Stimulated activated CD8-positive, alpha-beta memory T cell treated with anti-CD3 and anti-CD28 coated beads, Interleukin-7, amount 100 ng/mL, for 1 hour (primary cell): ENCODE measurements at places on chromosomes 4 and X.
A peak's percentile ranks its signal among the peaks of the same experiment; 100 is the strongest.

GRCh38 chr4:14596437-14596836 is 405.8 kb upstream of the CPEB2 start:
- no peak for DNase-seq

GRCh38 chr4:94758141-94758699 is 465 bp downstream of the BMPR1B start:
- no peak for DNase-seq

- no peak for DNase-seq
Measured at GRCh38 chr4:98969878-98970785, 25.4 kb upstream of the METAP1 start.

GRCh38 chr4:133208694-133209285 is 59.7 kb downstream of the PCDH10 start:
- DNase-seq, result no peak

- DNase-seq, result no peak
Measured at GRCh38 chrX:132651421-132652086, 162.7 kb upstream of the MBNL3 start.

- no peak for DNase-seq
Measured at GRCh38 chr4:101259876-101260275, 87.5 kb downstream of the PPP3CA start.

GRCh38 chrX:786441-786881 is 155.9 kb downstream of the SHOX start:
- no peak for DNase-seq

GRCh38 chr4:6928081-6928480 is 18.5 kb downstream of the TBC1D14 start:
- DNase-seq, result no peak

DNA sequence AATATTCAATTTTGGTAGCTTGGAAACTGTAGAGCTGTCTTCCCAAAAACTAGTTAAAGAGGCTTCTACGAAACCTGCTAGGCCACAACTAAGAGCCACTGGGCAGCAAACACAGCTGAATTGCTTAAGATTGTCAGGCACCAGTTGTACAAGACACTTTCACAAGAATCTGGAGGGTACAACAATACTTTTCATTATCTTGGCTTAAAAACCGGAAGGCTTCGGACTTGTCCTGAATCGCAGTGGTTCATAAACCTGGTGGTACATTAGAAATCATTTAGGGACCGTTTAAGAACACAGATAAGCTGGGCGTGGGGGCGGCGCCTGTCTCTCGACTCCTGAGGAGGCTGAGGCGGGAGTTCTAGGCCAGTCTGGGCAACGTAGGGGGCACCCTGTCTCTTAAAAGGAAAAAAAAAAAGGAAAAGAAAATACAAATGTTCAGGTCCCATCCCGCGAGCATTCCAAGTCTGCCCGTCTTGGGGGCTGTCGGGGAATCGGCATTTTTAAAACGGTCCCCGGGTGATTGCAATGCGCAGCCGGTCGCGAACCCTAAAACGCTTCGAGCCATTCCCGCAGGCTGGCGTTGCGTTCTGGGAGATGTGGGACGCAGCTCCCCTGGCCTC is 763 bp downstream of the PYURF start:
- peak; percentile 4 for DNase-seq

GRCh38 chrX:22575161-22575845 is 302.6 kb downstream of the CBLL2 start:
- DNase-seq, result no peak

GRCh38 chrX:110114260-110114776 is 111.4 kb downstream of the TMEM164 start:
- DNase-seq, result no peak

DNA sequence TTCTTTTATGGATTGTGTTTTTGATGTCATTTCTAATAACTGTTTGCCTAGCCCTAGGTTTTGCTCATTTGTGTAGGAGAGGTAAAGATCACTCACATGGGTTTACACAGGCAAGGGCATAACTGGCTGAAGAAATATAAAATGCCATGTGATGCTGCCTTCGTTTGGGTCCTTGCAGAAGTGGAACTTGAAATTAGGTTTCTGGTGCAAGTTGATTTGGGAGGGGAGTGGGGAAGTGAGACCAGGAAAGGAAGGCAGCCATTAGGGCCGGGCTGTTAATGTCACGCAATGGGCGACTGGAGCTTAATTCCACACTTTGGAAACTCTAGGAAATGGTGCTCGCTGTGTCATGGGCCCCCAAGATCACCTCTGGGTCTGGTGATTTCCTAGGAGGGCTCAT is 14.5 kb downstream of the CLCN4 start:
- no peak for DNase-seq

DNA sequence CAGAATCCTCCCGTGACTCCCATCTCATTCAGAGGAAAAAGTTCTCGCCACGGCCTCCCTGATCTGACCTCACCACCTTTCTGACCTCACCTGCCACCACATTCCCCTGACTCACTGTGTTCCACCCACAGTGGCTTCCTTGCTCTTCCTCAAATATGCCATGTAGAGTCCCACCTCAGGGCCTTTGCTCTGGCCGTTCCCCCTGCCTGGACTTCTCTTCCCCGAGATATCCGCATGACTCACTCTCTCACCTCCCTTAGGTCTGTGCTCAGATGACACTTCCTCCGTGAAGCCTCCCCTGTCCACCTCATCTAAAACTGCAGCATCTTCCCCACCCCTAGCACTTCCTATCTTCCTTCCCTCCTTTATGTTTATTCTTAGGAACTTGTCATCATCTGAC is 7.2 kb upstream of the TSPYL2 start:
- no peak for DNase-seq

DNA sequence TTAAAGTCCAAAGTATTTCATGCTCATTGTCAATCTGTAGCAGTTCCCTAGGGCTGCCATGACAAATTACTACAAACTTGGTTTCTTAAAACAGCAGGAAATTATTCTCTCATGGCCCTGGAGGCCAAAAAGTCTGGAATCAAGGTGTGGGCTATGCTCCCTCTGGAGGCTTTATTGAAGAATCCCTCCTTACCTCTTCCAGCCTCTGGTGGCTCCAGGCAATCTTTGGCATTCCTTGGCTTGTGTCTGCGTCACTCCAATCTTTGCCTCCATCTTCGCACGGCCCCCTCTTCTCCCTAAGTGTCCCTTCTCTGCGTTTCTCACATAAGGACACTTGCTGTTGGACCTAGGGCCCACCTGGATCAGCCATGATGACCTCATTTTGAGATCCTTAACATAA is 170.4 kb downstream of the SMIM20 start:
- no peak for DNase-seq

DNA sequence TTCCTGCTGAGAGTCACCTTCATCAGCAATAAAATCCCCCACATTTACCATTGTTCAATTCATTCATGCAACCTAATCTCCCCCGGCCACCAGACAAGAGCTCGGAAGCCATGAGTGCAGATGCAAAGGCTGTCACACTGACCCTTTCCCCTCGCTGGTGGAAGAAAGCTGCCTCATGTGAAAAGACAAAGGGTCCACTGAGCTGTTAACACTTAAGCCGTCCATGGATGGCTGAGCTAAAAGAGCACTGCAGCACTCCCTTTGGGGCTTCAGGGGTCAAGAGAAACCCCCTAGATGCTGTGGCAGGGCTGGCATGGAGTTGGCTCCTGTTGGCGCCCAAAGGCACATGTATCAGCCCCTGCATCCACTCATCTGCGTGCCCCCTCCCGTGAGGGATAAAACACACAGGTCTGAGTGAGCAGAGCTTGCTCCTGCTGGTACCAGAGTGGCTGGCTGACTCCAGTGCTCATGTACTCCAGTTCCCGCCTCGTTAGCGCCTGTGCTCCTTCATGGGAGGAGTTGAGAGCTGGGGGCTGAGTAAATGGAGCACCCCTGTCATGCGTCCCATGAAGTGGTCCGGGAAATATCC is 216.5 kb downstream of the PDHA2 start:
- DNase-seq, result no peak

DNA sequence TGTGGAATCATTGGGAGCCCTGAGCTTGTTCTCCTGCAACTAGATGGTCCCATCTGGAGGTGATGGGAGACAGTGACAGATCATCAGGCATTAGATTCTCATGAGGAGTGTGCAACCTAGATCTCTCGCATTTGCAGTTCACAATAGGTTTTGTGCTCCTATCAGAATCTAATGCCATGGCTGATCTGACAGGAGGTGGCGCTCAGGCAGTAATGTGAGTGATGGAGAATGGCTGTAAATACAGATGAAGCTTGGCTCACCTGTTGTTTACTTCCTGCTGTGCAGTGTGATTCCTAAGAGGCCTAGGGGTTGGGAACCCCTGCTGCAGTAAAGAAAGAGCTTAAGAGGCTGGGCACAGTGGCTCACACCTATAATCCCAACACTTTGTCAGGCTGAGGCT is 42.2 kb upstream of the PUDP start:
- DNase-seq, result no peak

GRCh38 chr4:30537456-30537855 is 182.7 kb upstream of the PCDH7 start:
- no peak for DNase-seq

DNA sequence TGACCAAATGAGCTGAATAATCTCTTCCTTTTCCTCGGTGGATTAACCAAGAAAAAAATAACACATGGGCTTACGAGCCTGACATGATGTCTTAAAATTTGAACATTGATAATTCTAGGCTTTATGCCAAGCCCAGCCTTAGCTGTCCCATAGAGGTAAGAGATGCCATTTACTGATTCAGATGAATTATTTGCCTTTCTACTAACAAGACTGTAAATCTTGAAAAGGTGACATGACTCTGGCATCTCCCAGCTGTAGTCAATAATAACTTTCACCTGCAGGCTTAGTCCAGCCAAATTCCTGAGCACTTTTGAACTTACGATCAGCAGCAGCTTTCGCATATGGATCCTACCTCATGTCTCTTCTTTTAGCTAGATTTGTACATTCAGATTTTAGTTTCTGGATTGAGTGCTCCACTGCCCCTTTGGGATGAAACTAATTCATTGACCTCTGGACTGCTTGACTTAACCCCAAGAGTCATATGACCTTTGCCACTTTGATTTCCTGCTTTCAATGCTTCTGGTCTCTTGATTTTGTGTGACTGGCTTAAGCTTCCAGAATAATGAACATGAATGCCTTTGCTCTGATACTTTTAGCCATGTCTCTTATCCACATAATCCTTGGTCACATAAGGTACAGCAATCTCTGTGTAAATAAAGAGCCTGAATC is 876.4 kb upstream of the SLIT2 start:
- DNase-seq, result no peak

DNA sequence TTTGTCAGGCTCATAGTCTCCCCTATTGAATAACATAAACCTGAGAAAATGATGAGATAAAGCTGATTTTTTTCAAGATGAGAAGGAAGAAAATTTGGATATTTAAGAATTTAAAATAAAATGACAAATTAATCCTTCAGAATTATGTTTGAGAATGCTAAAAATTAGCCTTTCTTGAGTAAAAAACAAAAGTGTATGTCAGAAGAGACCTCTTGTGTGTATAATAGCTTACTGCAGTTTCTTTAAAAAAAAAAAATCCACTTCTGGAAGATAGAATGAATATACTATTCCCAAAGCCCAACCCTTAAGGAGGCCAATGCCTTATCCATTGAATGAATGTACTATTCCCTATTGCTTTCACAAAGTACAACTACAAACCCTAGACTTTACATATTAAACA is 281.8 kb downstream of the RAPGEF2 start:
- no peak for DNase-seq
